ENCODE measurements at places on chromosomes 3 and 15. TPM values are rescaled to one million over a fixed set of nuclear protein-coding genes. Genes with fewer than 3 reads are reported as not detected.

Gene SCG5
- 100 TPM for total RNA-seq

Gene IL17RE
- 0.23 TPM for total RNA-seq

Gene CSTA
- 5.1 TPM for total RNA-seq

Gene SEMA6D
- total RNA-seq: 14.9 TPM

Gene RASL12
- total RNA-seq: 4.1 TPM

Gene ENTPD3
- not detected for total RNA-seq

Gene CYP8B1
- not detected for total RNA-seq

Gene EFCC1
- total RNA-seq: under 0.01 TPM

Gene GOLGA6L4
- 0.83 TPM for total RNA-seq

Gene SORD
- 7.1 TPM for total RNA-seq

Gene FAM174B
- total RNA-seq: 4.0 TPM

Gene CDC25A
- 0.47 TPM for total RNA-seq
